ENCODE measurements at places on chromosomes 5 and 9.

DNA sequence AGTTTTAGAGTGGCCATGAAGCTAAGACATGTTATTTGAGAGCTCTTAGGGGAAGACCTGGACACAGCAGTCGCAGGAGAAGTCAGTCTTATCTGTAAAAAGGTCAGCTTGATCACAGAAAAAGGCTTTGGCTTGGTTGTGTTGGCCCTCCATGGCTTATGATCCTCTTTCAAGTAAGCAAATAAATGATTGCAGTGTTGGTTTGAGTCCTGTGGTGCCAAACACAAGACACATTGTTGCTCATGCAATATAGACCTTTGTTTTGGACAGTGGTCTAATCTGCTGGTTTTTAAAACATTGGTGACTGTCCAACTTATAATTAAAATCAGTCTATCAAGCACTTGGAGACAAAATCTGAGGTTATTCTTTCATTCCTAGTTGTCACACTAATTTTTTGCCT lies 54.0 kb downstream of the DOCK8 start:
- DNase-seq = no peak

DNA sequence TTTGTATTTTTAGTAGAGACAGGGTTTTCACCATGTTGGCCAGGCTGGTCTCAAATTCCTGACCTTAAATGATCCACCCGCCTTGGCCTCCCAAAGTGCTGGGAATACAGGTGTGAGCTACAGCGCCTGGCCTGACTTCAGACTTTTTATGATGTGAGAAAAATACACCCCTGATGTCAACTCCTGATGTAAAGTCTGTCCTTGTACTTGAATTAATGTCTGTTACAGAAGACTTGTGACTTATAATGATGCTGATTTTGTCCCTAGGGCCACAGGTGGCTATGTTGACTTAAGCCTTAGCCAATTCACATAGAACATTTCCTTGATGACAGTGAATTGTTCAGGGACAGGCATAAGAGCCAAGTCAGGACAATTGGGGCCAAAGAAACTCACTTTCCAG lies 42.5 kb upstream of the MELK start:
- no peak for DNase-seq

DNA sequence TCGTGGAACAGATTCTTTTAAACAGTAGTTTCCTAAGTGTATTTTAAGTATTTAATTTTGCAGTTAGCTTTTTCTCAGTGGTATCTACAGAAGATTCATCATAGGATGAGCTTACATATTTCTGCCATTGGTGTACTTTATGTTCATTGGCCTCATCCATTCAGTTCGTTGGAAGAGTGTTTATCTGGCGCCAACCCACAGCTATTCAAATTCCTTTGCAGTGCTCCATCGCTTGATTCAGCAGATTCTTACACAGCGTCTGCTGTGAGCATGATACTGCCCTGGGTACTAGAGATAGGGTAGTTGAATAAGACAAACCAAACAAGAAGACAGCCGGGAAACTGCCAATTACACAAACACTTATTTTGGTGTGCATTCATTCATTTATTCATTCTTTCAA lies 55.1 kb downstream of the NUP214 start:
- no peak for DNase-seq

DNA sequence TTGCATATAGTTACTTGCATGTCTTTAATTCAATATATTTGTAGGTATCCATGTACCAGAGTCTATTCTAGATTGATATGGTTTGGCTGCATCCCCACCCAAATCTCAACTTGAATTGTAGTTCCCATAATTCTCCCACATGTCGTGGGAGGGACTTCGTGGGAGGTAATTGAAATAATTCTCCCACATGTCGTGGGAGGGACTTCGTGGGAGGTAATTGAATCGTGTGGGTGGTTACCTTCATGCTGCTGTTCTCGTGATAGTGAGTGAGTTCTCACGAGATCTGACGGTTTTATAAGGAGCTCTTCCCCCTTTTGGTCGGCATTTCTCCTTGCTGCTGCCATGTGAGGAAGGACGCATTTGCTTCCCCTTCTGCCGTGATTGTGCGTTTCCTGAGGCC lies 16.5 kb downstream of the FBXL7 start:
- DNase-seq = no peak

DNA sequence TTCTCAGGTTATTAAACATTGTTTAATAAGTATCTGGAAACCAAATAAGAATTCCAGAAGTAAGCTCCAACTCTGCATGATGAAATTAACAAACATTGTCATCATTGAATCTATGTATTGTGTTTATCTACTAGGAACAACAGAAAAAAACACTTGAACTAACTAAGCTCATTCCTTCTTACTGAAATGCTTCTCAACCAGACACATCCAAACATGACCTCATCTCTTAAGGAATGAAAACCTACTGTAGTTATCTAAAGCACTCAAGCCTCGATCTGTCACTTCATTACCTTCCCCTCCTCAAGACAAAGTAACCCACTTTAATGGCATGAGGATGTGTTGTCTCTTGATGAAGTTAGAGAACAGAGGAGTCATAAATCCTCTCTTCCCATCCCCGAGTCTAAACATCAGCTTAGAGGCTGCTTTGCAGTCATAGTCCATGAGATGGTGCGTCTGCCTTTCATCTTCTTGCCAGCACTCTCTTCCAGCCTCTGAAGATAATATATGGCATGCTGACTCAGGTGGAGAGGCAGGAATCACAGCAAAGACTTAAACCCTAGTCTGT lies 86.5 kb downstream of the CEMIP2 start:
- DNase-seq = no peak

DNA sequence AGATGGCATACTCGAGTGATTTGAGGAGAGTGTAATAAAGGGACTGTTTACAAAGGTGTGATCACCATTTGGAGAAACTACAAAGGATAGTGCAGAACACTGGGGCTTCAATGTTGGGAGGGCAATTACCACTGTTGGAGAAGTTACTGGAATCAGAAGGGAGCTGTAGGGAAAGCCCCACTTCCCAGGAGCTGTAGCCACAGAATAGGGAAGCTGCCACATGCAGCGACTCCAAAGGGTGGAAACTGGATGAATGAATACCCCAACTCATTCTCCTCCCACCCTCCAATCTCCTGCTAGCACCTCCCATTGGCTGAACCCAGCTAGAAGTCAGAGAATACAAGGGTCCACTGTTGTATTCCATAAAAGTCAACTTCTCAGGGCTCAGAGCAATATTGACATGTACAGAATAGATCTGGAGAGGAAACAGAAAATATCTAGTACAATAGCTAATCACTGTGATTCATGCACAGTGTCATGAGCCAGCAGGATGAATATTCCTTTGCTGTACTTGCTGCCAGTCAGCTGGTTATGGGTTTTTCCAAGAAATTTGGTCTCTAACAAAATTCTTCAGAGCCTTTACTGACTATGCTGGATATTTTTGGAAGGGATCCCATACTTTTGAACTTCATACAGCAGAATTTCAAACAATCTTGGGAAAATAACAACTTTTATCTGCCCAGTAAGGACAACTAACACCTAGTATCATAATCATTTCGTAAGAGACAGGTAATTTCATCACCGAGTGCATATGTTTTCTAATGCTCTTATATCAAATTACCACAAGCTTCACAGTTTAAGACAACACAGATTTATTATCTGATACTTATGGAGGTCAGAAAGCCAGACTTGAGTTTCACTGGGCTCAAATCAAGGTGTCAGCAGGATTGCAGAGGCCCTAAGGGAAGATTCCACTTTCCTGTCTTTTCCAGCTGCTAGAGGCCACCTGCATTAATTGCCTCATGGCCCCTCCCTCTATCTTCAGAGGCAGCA lies 39.6 kb downstream of the PDCD1LG2 start:
- no peak for DNase-seq

DNA sequence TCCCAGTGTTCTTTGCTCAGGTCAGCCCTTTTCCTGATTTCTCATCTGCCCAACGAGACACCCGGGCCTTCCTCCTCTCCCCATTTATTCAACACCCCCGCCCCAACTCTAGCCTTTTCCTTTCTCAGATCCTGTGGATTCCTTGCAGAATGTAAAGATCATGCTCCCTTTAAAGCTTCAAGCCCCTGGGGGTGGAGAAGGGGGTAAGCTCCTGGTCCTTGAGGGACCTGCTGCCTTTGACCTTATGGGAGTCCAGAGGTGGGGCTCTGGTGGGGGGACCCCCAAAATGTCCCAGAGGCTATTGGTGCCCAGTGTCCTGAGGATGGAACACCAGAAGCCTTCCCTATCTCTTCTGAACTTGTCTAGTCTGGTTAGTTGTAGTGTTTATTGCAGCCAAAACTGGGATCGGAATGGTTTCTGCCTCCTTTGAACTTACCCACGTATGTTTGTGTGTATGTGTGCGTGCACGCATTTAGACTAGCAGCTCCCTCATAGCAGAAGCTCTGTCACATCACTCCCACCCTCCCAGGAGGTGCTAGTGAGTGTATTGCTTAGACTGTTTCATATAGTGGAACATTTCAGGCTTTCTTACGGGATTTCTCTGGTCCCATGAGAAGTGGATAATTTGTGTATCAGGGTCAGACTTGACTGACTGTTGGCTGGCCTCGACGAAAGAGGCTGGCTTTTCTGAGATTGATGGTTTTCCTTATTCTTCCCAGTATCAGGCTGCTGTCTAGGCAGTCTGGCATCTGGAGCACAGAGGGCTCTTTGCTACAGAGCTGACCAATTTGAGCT lies 1.1 kb downstream of the GALNT10 start:
- no peak for DNase-seq

- DNase-seq = peak; percentile 87
Measured at GRCh38 chr5:129094087-129094923, at the start of gene ISOC1. Gene ISOC1 (plus strand): TSS chr5:129094749. CDS start chr5:129094767, 18 bp downstream.

- DNase-seq = no peak
Measured at GRCh38 chr9:14281876-14282275, 32.1 kb downstream of the NFIB start.

DNA sequence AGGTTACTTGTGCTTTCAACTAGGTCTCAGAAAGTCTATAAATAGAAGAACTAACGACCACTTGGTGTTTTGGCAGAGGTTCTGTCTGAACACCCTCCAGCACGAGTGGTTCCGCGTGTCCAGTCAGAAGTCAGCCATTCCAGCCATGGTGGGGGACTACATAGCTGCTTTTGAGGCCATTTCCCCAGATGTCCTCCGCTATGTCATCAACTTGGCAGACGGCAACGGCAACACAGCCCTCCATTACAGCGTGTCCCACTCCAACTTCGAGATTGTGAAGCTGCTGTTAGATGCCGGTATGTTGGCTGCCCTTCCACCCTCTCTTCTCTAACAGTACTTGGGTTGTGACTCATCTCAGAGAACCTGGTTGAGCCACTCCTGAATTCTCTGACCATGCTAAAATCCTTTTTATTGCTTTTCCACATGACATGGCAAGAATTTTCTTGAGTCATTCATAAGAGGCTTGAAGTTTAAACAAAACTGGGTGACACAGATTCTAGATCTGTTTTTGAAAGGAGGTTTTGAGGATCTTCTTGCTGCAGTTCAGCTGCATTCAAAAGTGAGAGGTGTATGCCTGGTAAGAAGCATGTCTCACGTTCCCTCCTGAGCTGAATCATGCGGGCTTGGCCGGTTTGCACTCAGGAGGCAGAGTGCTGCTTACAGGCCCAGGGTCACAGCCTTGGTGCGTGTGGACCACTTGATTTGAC lies 103.1 kb upstream of the DMRT1 start:
- DNase-seq = peak; percentile 16

DNA sequence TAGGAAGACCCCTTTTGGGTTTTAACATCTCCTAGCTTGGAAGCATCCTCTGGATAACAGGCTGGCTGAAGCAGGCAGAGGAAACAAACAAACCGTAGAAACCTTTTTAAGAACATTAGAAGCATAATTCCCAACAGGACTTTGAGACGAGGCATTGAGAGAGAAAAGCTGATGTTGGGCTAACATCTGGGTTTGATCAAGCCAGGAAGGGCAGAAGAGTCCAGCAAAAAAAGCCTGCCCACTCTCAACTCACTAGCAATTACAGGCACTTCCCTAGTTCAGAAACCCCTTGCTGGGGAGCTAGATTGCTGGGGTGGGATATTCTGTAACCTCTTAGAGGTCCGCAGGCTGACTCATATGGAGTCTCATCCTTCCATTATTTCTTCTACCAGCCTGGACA lies 75.4 kb upstream of the CTNNA1 start:
- DNase-seq = no peak

GRCh38 chr9:133268335-133269056 lies 6.5 kb downstream of the ABO start:
- no peak for DNase-seq

DNA sequence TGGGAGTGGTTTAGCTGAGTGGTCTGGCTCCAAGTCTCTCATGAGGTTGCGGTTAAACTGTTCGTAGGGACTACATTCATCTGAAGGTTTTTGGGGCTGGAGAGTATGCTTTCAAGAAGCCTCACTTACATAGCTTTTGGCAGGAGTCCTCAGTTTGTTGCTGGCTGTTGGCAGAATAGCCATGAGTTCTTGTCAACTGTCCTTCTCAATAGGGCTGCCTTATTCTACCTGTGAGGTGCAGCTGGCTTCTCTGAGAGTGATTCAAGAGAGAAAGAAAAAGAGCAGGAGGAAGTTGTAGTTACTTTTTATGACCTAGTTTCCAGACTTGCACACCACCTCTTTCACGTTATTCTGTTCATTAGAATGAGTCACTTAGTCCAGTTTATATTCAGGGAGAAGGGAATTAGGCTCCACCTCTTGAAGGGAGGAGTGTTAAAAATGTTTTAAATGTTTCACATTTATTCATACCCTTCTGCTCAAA lies 33.2 kb downstream of the YTHDC2 start:
- no peak for DNase-seq

DNA sequence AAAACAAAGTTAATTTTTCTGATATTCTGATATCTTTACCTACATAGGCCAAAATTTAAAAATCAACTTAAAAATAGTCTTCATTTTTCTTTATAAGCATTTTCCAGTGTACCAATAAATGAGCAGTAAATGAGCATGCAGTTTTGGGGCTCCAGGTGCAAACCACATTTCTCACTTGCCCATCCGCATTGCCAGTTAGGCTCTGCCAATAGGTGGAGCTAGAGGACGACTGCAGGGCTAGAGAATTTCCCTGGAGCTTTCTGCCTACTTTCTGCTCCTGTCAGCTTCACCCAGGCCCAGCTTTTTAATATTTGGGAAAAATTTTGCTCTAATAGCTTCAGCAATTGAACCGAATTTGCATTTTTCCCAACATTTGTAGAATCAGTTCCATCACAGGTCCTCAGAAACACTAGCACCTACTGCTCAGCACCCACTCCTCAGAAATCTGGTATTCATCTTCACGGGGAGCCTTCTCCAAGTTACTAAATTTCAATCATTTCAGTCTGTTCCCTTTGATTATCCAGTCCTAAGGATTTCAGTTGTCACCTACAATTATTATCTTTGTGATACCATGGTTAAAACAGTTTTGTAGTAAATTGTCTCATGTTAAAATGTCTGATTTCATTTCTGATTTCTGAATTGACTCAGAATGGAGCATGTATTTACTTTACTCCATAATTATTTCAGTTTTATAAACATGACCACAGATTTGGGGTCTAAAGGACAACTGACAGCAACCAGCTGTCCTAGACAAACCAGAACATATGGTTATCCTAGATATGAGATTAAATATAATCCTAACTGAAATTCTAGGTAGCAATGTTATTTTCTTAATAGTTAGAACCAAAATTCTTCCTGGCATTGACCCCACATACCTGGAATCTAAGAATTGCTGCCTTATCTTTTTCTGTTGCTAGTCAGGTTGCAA lies 104.6 kb upstream of the FAM174A start:
- peak; percentile 58 for DNase-seq
